NCI-H187 treated with DMSO at 0.1 percent for 48 hours (cell line): ENCODE measurements at places on chromosomes 6 and 20.

- DNase-seq, result peak; percentile 60
These were observed 1.3 kb downstream of the NKAIN2 start for GRCh38 chr6:123804787-123805540.

DNA sequence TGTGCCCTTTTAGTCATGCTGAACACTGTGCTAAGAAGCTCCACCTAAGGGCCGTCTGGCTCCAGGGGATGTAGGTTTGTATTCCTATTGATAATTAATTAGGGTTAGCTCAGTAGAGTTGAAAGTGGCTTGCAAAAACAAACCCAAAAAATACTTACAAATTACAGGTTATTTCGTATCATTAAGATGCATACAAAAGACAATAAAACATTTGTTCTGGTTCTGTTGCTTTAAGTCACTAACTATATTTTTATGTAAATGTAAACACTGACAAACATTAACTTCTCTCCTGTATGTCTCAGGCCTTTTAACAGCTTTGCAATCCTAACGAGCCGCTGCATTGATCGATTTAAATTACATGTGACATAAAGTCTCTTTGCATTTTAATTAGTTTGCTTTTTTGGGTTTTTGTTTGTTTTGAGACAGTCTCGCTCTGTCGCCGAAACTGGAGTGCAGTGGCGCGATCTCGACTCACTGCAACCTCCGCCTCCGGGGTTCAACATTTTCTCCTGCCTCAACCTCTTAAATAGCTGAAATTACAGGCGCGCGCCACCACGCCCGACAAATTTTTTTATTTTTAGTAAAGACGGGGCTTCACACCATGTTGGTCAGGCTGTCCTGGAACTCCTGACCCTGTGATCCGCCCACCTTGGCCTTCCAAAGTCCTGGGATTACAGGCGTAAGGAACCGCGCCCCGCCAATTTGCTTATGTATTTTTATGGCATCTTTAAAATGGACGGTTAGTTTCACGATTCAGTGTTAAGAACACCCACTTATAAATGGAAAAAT is 110.9 kb downstream of the HFE start:
- no peak for DNase-seq

- no peak for DNase-seq
These were observed 24.2 kb upstream of the EFHC1 start for GRCh38 chr6:52395969-52396368.

GRCh38 chr6:81562169-81562568 is 190.3 kb downstream of the TENT5A start:
- no peak for DNase-seq

DNA sequence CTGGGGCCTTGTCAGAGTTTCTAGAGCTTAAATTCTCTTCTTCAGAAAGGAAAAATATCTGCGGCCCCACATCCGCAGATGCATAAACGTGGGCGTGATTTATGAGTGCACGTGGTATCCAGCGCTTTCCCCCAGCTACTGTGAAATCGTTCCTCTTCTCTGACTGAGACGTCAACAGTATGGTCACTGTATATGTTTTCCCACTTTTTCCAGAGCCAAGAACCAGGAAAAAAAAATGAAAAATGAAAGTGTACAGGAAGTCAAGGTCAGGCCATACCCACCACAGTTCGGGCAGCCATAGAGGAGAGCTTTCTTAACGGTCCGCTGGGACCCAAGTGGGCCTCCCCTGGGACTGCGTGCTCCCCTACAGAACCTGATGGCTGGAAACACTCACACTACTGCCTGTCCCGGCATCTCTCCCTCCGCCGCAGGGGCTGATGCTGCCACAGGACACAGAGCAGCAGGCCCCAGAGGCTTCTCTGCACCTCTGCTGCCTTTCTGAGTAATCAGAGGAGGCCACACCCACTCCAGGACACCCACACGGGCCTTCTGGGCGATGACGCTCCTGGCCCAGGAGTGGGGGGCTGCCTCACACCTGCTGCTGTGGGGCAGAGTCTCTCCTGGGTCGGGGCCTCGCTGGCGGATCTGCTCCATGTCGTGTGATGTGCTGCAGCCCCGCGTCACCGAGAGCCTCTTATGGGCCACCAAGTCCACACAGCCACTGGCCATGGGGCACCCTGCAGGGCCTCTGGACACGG is 16.4 kb upstream of the STX16 start:
- no peak for DNase-seq

- DNase-seq, result no peak
These were observed 1.1 kb downstream of the HACE1 start for GRCh38 chr6:104858642-104859041.

- DNase-seq, result no peak
These were observed 27.8 kb upstream of the RNF144B start for GRCh38 chr6:18359237-18359885.

GRCh38 chr20:62946918-62947317 is 5.6 kb upstream of the SLC17A9 start:
- no peak for DNase-seq

DNA sequence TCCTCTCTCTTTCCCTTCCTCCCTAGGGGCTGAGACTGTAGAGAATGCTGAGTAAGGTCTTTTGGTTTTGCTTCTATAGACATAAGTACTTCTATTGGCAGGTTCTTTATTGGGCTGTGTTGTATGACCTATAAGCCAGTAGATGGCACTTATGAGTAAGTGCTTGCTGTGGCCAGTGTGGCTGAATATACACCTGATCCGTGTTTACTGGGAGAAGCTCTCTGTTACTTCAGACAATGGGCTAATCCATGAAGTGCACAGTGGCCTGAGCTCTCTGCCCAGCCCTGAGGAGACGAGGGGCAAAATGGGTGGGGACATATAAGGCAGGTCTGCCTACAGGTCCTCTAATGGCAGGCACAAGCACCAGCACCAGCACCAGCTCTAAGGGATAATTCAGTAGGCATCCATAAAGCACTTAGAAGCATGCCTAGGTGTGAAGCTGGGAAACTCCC is 610.3 kb downstream of the RNF144B start:
- DNase-seq, result peak; percentile 40

DNA sequence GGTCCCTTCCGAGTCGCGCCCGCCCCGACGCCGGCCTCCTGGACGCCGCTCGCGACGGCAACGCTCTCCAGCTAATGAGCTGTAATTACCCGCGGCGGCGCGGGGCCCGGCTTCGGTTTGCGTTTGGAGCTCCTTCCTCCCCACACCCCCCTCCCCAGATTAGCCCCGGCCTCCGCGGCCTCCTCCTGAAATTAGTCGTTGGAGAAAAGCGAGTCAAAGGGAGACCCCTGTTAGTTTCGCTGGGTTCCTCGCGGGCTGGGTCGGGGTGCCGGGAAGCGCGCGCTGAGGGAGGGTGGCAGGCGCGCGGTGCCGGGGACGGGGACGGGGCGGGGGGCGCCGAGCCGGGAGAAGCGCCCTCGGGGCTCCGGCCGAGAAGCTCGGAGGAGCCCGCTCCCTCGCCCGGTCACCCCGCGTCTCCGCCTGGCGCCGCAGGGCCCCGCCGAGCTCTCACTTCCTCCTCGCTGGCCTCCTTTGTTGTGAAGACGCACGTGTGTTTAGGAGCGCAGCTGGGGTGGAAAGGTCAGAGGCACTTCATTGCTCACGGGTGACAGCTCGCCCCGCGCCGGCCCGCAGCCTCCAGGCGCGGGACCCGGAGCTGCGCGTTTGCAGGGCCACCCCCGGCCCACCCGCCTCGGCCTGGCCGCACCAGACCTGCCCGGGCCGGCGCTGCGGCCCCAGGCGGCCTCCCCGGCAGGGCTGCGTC is 4.9 kb downstream of the FOXC1 start:
- no peak for DNase-seq

- DNase-seq, result peak; percentile 4
These were observed 12.0 kb upstream of the MAPRE1 start for GRCh38 chr20:32807706-32808105.

DNA sequence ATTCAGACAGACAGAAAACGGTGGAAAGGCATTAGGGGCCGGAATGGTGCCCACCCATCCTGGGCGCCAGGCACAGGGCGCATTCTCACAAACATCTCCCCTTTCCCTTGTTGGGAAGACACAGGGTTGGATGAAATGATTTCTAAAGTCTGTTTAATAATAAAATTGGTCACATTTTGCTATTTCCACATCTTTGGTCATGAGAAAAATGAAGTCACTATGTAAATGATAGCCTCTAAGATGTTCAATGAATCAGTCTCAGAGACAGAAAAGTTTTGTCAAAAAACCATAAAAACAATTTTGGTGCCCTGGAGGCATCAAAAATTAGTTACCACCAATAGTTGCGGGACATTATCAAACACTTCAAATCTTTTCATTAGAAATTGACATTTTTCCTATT is 40.7 kb downstream of the PRR18 start:
- no peak for DNase-seq

GRCh38 chr6:156780962-156781853 is 4.0 kb downstream of the ARID1B start:
- no peak for DNase-seq
